ENCODE measurements at places on chromosomes 6 and 20.
A peak's percentile ranks its signal among the peaks of the same experiment; 100 is the strongest.

DNA sequence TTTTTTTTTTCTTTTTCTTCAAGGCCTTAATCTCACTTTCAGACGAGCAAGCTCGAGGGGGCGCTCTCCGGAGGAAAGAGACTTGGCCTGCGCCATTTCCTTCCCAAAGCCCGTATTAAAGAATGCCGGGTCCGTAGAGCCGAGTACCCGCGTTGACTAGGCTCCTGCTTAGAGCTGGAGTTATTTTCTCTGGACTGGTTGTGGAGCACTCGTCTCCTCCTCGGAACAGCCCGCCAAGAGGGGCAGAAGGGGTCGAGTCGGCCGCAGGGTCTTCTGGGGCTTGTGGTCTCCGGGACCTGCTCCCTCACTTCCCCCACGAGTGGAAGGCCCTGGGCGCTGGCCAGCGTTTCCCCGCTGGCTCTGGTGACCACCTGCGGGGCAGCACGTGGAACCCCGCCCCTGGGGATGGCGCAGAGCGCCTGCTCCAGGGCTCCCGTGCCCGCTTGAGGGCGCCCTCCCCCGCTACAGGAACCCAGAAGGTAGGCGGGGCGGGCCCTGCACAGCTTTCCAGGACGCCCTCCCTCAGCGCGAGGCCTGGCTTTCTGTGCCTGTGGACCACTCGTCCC lies 2.7 kb upstream of the MEI4 start:
- peak; percentile 51 for DNase-seq

DNA sequence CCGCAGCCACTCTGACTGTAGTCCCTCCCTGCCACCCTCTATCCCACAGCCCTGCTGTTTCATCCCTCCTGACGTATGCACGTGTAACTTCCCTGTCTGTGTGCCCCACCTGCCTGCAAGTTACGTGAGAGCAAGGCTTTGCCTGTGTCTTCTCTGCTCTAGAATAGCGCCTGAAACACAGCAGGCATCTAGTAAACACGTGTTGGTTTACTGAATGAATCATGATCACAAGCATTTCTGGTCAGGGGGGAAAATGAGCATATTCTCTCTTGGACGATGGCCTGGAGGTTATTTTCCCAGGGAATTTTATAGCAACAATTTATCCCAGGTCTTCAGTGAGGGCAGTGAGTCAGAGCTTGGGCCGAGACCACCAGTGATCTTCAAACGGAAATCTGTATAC lies 38.3 kb downstream of the PSMG4 start:
- DNase-seq: no peak

DNA sequence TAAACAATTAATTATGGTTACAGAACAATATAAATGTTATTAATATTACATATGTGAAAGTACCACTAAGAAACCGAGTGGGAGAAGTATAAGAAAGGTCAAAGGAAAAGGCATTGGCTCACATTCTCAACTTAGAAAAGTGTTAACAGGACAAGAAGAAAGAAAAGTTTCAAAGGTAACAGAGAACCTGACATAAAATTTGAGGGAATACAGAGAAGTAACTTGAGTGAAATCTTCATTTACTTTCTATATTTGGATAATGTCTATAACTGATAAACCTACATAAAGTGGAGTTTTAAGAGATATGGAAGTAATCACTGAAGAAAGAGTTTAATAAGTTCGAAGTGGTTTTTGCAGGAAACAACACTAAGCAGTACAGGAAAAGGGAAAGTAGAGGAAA lies 30.1 kb downstream of the REPS1 start:
- DNase-seq: no peak

DNA sequence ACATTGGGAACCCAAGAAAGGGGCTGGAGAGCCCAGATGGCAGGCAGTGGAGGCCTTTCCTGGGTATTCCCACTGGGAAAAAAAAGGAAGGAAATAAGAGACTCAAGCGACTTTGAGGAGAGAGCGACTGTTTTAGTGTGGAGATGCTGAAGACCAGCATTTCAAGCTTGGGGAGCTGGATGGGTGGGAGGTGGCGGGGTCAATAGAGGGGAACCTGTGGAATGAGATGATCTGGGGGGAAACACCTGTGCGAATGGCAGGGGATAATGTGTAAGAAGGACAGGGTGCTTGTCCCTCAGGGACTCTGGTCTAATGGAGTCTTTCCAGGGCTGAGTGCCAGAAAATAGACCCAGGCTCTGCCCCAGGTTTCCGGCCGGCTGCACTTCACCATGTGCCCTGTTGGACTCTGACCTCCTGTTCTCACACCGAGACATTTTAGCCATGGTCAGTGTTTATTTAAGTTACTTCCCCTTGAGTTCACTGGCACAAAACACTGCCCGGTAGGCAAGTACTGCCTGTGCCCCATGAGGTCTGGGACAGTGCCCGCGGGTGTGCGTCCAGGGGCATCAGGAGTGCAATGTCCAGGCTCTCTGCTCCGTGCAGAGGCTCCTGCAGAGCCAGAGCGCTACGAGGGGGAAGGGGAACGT lies 50.4 kb upstream of the NKX2-2 start:
- no peak for DNase-seq

DNA sequence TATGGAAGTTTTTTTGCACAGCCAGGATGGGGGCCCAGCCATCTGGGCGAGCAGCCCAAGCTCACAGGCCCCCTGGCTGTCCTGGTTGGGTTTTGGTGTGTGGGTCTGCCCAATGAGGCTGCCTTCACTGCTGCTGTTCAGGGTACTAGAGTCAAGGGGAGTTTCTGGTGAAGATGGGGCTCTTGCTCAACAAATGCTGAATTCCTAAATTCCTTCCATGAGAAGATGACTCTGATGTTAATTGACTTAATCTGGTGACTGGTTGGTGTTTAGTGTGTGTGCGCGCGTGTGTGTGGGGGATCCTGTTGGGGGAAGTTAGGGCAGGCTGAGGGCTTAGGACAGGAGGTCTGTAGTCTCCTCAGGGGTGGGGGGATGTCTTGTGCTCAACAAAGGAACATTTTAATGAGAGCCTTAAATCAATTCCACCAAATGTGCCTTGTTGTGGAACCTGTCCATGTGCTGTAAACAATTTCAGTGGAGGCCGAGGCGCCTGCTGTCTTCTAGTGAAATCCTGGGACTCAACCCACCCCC lies 1.9 kb downstream of the PTK7 start:
- no peak for DNase-seq

GRCh38 chr6:45323656-45324224 lies 4.4 kb upstream of the RUNX2 start:
- no peak for DNase-seq

DNA sequence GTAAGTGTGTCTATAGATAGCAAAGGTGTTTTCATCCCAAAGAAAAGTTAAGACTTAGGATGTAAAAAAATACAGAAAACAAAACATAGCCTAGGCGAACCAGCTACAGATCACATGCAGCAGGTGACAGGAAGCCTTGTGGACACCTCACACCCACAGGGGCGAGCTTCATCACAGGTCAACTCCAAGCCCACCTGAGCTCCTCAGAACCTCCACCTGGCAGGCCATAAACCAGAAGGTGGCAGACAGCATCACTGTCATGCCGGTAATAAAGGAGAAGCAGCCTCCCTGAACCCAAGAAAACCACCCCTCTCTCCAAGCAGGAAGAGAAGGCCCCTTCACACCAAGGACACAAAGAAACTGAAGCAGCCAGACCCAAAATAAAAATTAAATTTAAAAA lies 1.0 kb downstream of the RALGAPA2 start:
- no peak for DNase-seq

GRCh38 chr6:41464481-41464880 lies 81.7 kb upstream of the FOXP4 start:
- DNase-seq: no peak

DNA sequence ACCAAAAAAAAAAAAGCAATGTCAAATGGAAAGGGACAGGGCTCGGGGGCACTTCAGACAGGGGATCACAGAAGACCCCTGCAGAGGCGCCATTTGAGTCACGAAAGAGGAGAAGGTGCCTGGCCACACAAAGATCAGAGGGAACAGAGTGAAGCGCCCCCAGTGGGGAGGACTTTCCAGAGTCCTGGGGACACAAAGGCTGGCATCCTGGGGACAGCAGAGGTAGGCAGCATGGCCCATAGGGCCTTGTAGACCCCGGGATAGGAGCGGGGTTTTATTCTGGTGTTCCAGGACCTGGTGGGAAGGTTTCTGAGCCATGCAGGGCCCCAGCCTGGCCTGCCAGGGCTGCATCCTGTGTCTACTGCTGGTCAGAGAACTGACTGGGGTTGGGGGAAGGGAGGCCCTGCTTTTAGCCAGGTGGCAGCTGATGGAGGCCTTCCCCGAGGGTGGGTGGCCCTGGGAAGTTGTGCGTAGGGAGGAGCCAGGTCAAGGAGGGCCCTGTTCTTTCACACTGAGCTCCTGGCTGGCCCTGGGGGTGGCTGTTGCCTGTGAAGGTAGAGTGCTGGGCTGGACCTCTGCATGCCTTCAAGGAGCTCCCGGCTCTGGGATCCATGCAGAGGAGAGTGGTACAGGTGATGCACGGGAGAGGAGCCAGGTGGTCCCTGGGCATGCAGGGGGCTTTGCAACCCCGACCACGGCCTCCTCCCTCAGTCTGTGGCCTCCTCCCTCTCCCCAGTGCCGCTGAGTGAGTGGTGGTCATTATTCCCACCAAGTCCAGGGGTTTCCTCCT lies 117.9 kb downstream of the CDH4 start:
- no peak for DNase-seq

GRCh38 chr20:37823296-37823980 lies 79.5 kb upstream of the VSTM2L start:
- no peak for DNase-seq

GRCh38 chr6:155254139-155254538 lies 9.7 kb upstream of the CLDN20 start:
- no peak for DNase-seq

DNA sequence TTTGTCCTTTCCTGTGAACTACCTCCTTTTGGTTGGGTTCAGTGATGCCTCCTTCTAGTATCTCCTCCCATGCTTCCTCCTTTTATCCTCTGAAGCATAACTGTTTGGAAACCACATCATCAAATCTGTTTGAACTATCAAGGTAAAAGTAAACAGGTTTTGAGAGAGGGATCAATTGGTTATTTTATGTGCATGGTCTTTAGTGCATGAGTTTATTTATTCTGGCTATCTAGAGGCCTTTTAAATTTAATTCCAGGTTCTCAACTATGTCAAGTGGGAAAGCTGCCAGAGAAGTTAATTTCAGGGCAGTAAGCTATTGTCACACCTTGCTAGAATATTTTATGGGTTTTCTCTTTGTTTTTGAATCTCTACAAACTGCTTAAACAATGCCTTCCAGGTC lies 54.1 kb downstream of the WASF1 start:
- DNase-seq: no peak

DNA sequence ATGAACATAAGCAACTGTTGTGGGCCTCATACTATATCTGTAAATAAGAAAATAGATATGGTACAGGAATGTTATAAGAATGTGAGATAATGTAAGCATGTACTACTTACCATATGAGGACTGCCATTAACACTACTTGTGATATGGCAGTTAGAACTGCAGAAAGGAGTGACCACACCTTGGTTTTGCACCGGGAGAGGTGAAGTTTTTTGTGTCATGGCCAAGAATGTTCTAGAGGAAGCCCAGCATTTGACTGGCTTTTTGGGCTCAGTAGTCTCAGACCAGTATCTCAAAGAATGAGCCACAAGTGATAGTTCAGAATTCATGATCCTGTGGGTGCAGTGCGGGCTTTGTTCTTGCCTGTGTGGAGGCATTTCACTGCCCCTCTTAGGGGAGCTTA lies 123.5 kb downstream of the CLIC5 start:
- DNase-seq: no peak

Data from activated CD8-positive, alpha-beta memory T cell treated with anti-CD3 and anti-CD28 coated beads for 24 hours (primary cell).